ENCODE measurements at places on chromosomes 1 and 21.

GRCh38 chr1:18422076-18422777 is 58.5 kb upstream of the KLHDC7A start:
- DNase-seq: no peak

- no peak for DNase-seq
These were observed 41.3 kb downstream of the FHAD1 start for GRCh38 chr1:15288173-15288926.

GRCh38 chr1:185050823-185051451 is 5.6 kb downstream of the RNF2 start:
- no peak for DNase-seq

GRCh38 chr21:31218830-31219608 is 125.0 kb downstream of the TIAM1 start:
- no peak for DNase-seq

GRCh38 chr1:203044546-203045250 is 18.4 kb downstream of the PPFIA4 start:
- no peak for DNase-seq

- DNase-seq: no peak
These were observed 146.4 kb downstream of the KIF26B start for GRCh38 chr1:245301162-245301580.

- DNase-seq: no peak
These were observed 36.7 kb downstream of the ATP1A1 start for GRCh38 chr1:116409751-116410191.

GRCh38 chr1:212565079-212565478 is 43.5 kb upstream of the ATF3 start:
- no peak for DNase-seq

DNA sequence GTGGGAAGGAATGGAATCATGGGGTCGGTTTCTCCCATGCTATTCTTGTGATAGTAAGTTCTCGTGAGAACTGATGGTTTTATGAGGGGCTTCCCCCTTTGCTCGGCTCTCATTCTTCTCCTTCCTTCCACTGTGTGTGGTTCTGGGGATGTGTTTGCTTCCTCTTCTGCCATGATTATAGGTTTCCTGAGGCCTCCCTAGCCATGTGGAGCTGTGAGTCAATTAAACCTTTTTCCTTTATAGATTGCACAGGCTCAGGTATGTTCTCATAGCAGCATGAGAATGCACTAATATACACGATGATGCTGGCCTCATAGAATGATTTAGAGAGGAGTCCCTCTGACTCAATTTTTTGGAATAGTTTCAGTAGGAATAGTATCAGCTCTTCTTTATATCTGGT is 195.4 kb upstream of the IVNS1ABP start:
- DNase-seq: no peak

DNA sequence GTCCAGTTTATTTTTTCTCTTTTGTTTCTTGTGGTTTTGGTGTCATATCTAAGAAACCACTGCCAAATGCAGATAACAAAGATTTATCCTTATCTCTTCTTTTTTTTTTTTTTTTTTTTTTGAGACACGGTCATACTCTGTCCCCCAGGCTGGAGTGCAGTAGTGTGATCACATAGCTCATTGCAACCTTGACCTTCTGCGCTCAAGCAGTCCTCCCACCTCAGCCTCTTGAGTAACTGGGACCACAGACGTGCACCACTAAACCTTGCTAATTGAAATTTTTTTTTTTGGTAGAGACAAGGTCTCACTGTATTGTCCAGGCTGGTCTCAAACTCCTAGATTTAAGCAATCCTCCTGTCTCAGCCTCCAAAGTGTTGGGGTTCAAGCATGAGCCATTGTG is 8.9 kb downstream of the SLC66A1 start:
- no peak for DNase-seq

DNA sequence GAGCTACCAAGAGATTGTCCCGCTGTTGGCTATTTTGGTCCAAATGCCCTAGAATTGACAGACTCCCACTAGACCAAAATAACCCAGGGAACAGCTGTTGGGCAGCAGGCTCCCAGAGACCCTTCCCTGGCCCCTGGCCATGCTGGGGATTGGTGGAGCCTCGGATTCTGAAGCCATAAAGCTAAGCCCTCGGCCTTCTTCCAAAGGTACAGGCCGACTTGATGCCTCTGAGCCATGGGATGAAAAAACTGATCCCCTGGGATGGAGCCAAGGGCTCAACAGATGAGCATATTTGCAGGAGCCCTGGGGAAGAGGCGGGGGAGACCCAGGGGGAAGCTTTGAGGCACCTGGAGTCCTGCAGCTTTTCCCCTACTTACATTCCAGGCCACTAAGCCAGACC is 1.0 kb upstream of the LRRC38 start:
- DNase-seq: no peak

All from MM.1S (cell line).